Spinal cord (tissue), 10 donors: ENCODE measurements at places on chromosomes 5 and 9. TPM values are rescaled to one million over a fixed set of nuclear protein-coding genes. Genes with fewer than 3 reads are reported as not detected.
A peak's percentile ranks its signal among the peaks of the same experiment; 100 is the strongest.

- peak; percentile 80 for DNase-seq
These were observed 601.8 kb downstream of the CCDC171 start for GRCh38 chr9:16154521-16155078.

GRCh38 chr5:165405340-165405739 is 1899.9 kb downstream of the MAT2B start:
- no peak for DNase-seq

- DNase-seq, result no peak
These were observed 22.0 kb downstream of the LRRTM2 start for GRCh38 chr5:138853132-138853531.

GRCh38 chr9:87554171-87554910 is 56.7 kb downstream of the DAPK1 start:
- no peak for DNase-seq

- peak; percentile 66 for DNase-seq
These were observed 368.2 kb downstream of the NDUFS4 start for GRCh38 chr5:53928641-53929040.

DNA sequence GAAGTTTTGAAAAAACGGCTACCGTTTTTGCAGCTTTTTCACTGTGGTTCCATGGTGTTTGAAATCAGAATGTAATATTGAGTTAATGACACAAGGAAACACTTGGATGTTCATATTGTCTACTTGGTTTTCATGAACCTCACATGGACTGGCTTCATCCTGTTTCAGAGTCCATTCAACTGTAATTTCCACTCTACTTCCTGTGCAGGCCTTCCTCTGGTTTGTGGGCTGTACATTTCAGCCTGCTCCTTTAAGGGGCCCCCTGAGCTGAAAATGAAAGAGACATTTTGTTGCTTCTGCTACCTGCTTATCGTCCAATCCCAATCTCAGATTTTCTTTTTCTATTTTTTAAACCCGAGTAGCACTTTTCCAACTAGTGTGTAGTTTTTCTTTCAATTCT is 41.8 kb upstream of the CDKN2B start:
- no peak for DNase-seq

GRCh38 chr5:10441992-10442435 is 335 bp downstream of the ROPN1L start:
- no peak for DNase-seq

DNA sequence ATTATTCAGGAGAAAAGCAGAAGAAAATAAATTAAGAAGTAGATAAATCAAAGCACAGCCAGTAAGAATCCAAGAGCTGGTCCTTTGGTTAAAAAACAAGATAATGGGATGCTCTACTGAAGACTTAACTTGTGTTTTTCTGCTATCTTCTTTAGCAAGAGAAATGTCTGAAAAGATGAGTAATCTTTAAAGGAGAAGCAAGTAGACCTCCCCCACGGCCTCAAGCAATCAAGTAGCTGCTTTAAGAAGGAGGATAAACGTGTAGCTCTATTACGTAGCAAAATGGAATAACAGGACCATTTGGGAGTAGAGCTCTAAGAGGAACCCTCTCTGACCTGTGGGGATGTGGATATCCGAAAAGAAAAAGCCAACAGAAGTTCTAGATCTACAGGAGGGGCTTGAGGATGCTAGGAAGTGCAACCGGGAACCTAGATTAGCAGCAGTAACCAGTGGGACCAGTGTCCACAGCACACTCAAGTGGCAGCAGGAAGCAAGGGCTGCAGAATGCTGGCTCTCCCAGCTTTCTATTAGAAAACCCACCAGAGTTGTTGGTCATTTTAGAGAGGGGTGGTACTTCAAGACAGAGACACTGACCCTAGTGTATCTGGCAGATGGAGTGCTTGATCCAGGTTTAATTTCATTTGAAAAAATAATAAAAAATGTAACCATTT is 185.4 kb downstream of the GABBR2 start:
- DNase-seq, result no peak

Gene TMEM174
- total RNA-seq, result not detected

- DNase-seq, result peak; percentile 83
These were observed 616 bp downstream of the ABL1 start for GRCh38 chr9:130835441-130836298.

Gene SUSD1
- 15.8 TPM for total RNA-seq

DNA sequence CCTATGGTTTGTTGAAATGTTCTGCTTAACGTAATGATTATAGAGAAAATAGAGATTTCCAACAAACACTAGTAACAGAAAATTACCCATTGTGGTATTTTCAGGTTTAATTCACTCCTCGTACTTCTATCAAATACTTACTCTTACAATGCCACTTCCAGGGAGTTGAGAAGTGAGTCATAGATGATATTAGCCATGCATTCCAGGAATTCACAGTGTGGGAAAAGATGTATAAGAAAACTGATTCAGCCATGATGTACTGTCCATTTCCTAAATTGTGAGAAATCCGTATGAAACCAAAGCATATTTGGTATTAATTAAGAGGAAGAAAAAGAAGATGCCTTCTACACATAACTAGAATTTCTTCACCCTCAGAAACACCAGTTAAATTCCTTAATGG is 1854.6 kb upstream of the WWC1 start:
- DNase-seq, result no peak

DNA sequence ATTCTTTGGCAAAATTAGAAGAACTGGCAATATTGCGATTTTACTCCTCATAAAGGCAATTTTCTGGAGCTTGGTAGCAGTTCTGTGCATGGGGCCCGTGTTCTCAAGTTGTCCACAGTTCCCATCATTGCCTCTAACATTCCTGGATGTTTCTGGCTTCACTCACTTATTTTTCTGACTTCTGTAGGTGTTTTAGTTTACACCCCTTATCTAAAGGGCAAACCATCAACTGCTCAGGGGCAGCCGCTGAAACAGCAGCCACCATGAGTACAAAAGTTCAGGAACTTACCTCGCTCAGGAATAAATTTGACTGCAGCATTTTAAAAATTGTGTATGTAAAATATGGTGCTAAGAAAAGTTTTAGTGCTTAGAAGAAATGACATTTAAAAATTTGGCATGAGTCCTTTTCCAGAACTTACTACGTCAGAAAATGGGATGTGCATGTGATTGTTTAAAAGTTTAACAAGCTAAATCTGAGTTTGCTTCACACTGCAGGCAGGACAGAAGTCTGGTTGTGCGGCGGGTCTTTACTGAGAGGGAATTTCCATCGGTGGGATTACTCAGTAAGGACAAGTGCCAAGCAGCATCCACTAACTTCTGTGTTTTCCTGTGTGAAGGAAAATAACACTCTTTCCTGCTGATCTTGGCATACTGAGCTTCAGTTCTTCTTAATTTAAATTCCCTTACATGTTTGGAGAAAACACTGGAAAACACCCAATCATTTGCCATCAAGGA is 261.7 kb downstream of the MAT2B start:
- no peak for DNase-seq

DNA sequence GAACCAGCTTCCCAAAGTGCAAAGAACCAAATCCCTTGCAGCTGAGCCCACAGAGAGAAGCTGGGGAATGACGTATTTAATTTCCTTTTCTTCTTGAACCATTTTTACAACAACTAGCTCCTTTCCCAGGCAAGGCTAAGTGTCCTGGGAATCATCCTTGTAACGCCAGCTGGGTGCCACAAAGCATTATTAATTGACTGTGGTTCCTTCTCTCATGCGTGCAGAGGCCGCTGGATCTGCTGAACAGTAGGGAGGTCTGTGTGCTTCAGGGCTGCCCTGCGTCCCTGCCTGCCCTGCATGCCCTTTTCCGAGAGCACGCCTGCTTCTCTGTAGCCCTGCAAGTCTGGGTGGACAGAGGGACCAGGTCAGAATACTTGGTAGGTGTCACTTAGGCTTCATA is 124.1 kb upstream of the OTULINL start:
- DNase-seq, result no peak

DNA sequence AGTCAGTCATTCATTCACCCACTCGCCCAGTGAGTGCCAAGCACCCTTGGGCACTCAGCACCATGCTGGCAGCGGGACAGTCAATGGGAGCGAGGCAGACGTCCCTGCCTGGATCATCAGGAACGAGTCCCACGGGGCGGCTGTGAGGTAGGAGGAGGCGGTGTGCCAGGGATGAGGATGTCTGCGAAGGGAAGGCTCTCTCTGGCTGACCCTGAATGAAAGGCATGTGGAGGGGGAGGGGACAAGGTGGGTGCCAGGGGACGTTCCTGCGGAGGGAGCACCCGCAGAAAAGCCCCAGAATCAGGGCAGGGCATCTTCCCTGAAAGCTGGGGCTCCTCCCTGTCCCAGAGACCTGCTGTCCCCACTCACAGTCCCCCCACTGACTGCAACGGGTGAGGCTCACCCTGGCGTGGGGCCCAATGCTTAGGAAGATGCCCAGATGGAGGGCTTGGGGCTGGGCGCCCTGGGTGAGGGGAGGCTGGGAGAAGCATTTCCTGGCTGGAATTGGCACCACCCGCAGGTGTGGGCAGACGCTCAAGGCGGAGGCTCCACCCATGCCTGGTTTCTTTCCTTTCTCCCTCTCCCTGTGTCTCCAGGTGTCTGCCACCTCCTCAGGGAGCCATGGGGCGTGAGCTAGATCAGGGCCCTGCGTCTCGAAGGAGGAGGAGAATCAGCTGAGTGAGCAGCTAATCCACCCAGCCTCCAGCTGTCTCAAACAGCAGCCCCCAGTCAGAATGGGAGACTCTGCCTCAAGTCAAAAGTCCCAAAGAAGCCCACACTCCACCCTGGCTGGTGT is 179.0 kb upstream of the PPP1R26 start:
- no peak for DNase-seq

Gene SLC12A2
- total RNA-seq, result 198 TPM

Gene TMEM232
- 21.1 TPM for total RNA-seq

Gene NIM1K
- 7.9 TPM for total RNA-seq

GRCh38 chr5:102547141-102548035 is 48.6 kb upstream of the SLCO6A1 start:
- no peak for DNase-seq

- no peak for DNase-seq
These were observed 347.0 kb upstream of the ADAMTSL1 start for GRCh38 chr9:18126831-18127498.

Gene MAST4
- total RNA-seq, result 34.6 TPM

GRCh38 chr9:111904026-111904425 is 7.4 kb downstream of the UGCG start:
- no peak for DNase-seq

GRCh38 chr9:18189871-18190670 is 283.9 kb upstream of the ADAMTSL1 start:
- peak; percentile 47 for DNase-seq

- no peak for DNase-seq
These were observed 626.4 kb upstream of the SEMA6A start for GRCh38 chr5:117201001-117201400.

DNA sequence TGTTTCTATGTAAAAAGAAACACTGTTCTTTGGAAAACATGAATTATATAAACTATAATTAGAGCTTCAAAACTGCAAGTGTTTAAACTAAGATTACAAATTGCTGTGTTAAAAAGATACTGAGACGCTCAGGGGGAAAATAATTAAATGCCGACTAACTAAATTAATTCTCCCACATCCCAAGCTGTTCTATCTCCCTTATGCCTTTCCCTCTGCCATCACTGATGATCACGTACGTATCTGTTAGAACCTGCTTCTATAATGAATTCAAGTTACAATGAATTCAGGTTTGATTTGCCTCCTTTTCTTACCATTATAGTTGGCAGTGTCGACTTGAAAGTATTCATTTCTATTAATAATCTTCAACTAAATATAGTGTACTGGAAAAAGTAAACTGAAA is 349.9 kb upstream of the CDH6 start:
- DNase-seq, result peak; percentile 20

GRCh38 chr5:167242701-167243100 is 1048.7 kb upstream of the WWC1 start:
- no peak for DNase-seq

- no peak for DNase-seq
These were observed 18.5 kb downstream of the OSTF1 start for GRCh38 chr9:75106857-75107256.
